Fibroblast of the aortic adventitia (primary cell): ENCODE measurements at places on chromosomes 5 and 9. TPM values are rescaled to one million over a fixed set of nuclear protein-coding genes. Genes with fewer than 3 reads are reported as not detected.

ZNF618 gene
- total RNA-seq, result 5.8 and 13.6 TPM in 2 replicates

CARD6 gene
- total RNA-seq, result 24.2 and 34.3 TPM in 2 replicates

SVEP1 gene
- 50.2 and 101 TPM in 2 replicates for total RNA-seq

SPINK7 gene
- 0.41 TPM in 1 of 2 replicates, not detected in the other for total RNA-seq

ANGPTL2 gene
- 41.0 and 47.5 TPM in 2 replicates for total RNA-seq
